NB4 (cell line): ENCODE measurements at places on chromosomes 16 and 17.
A peak's percentile ranks its signal among the peaks of the same experiment; 100 is the strongest.

GRCh38 chr16:87012954-87013938 is 303.9 kb downstream of the C16orf95 start:
- no peak for DNase-seq

GRCh38 chr17:58315281-58315711 is 13.3 kb downstream of the TSPOAP1 start:
- DNase-seq, result no peak

GRCh38 chr16:72427783-72428331 is 255.9 kb upstream of the PMFBP1 start:
- DNase-seq, result no peak

DNA sequence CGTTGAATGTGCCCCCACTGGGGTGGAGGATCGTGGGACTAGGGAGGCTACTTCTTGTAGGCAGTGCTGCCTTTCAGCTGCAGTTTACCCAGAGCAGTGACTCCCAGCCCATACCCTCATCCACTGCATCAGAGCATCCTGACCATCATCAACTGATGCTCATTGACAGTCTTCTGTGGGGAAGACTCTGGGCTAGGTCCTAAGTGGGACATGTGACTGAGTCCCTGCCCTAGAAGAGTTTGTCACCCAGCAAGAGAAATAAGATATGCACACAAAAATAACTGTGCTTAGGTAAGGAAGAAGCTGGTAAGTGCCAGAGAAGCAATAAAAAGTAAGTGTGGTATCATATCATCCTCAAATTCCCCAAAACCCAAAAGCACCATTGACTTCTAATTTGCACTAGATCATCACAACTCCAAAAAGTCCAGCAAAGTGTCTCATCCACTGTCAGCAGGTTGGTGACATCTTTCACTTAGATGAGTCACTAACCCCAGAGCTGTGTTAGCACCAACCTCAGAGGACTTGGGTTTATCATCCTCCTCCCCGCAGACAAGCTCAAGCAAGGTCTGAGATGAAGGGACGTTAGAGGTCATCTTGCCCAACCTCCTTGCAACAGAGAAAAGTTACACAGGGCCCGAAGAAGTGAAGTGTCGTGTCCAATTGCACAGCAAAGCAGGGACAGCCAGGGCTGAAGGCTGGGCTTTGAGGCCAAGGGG is 99.0 kb downstream of the CCDC182 start:
- peak; percentile 91 for DNase-seq

DNA sequence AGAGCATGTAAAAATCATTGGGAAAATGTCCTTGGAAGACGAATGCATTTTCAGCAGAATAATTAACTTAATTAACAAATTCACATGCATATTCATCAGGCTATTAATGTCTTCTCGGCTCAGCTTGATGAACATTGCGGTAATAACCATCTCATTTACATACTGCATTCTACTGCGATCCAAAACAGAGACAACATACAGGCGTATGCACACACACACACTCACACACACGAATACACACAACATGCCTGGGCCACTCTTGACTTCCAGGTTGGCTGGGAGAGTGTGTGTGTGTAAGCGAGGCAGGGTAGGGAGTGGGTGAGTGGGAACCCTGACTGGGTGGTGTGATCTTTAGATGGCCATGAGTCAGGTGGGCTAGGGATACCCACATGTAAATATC is 44.7 kb downstream of the NEUROD2 start:
- no peak for DNase-seq

DNA sequence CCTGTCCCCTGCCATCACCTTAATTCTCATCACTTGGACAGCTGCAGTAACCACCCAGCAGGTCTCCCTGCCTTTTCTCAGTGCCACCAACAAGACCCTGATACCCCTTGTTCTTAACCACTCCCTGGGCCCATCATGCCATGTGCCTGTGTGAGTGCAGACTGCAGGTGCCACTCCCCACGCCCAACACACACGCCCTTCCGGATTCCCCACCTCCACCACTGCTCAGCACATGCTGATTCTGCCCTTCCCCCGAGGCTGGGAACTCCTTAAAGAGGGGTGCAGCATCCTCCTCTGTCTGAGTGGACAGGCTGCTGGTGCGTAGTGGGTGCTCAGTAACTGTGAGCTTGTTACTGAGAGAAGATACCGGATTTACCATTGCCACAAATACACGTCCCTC is 52.4 kb downstream of the PLD6 start:
- DNase-seq, result no peak

DNA sequence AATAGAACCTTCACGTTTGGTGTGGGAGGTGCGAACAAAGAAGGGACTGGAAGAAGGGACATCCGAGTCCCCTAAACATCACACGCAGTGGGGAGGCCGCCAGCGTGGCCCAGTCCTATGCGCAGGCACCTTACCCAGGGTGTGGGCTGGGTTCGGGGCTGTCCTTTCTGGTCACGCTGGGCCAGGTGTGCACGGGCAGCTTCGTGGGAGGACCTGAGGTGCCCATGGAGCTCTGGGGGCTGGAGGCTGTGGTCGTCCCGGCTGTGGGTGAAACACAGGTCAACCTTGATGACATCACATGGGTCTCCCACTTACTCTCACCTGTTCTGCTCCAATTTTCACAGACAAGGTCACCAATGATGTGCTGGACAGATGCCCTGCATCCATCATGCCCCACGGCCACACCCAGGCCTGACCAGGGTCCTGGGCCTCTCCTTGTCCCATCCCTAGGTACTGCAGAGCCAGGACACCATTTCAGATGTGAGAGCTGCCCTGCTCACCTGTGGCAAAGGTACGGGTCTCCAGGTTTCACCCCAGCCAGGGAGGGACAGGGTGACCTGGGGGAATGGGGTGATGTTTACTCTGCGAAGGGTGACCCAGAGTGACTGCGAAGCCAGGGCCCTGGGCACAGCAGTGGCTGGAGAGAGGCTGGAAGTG is 3.1 kb downstream of the CD300C start:
- no peak for DNase-seq

DNA sequence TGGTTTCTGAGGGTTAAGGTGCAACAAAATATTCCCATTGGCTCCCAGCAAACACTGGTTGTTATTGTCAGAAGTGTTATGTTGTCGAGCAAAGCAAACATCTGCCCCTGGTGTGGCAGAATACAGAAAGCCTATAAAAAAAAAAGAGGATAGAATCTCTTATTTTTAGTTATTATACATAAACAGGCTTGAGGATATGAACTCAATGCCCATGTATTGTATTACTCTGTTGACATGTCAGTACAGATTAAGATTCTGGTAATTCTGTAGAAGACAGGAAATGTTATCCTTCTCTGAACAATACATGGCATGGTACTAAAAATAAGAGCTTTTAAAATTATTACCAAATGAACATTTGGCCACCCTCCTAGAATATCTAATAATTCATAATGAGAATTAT is 73.7 kb downstream of the CA4 start:
- no peak for DNase-seq

- no peak for DNase-seq
These were observed 170.2 kb upstream of the SALL1 start for GRCh38 chr16:51321251-51321650.

DNA sequence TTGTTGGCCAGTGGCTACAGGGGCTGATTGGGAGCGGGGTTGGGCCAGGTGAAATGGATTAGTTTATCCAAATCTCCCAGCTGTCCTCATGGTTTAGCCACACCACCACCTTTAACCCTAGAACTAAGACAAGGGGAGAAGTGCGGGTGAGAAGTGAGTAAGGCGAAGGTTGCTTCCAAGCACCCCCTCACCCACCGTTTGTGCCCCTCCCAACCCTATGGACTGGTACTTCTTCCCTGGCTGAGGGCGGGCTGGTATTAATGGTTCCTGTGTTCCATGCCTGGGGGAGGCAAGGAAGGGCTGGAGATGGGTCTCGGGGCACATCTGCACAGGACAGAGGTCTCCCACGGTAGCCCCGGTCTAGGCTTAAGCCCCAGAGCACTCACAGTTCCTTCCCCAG is 25.1 kb downstream of the NT5M start:
- no peak for DNase-seq

DNA sequence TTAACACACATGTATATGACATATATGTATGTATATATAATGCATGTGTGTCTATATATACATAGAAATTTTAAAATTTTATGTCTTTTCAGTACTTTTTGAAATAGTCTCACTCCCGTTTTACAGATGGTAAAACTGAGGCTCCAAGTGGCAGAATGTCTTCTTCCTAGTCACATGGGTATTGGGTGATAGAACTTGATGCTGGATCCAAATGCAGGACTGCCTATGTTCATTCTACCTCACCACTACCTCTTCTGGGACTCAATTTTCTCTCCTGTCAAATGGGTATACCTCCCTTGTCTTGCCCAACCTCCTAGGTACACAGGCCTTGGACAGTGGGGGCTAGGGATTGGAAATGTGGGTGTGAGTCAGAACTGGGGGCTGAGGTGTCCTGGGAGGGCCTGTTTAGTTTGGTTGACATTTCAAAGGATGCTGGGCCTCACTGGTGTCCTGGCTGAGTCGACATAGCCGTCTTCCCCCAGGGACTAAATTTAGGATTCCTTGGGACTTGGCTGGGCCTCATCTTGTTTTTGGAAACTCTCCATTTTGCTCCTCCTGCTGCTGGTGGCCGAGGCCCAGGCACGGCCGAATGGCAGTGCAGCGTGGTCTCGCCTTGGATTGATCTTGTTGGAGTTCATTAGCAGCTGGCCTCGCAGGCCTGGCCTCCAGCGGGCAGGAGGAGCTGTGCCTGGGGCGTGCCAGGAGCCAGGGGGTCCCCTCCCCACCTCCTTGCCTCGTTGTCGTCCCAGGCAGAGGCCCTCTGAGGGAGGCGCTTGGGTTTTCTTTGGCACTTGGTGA is 25.9 kb downstream of the NKD1 start:
- DNase-seq, result no peak

DNA sequence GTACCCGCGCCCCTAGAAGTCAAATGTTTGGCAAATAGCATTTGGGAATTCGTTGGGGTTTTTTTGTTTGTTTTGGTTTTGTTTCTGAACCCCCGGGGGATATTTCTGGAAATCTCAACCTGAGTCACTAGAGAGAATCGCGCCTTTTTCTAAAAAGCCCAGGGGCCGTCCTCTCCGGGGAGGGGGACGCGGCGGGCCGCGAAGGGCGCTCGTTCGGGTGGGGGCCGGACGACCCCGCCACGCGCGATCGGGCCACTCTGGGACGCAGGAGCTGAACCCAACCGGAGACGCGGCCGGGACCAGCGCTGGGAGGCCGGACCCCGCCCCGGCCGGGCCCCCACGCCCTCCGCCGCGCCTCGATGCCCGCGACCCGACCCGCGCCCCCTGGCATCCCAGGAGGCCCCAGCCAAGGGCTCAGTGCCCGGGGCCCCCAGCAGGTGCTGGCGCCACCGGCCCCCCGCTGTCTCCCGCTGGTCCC is 302 bp downstream of the LITAF start:
- no peak for DNase-seq

DNA sequence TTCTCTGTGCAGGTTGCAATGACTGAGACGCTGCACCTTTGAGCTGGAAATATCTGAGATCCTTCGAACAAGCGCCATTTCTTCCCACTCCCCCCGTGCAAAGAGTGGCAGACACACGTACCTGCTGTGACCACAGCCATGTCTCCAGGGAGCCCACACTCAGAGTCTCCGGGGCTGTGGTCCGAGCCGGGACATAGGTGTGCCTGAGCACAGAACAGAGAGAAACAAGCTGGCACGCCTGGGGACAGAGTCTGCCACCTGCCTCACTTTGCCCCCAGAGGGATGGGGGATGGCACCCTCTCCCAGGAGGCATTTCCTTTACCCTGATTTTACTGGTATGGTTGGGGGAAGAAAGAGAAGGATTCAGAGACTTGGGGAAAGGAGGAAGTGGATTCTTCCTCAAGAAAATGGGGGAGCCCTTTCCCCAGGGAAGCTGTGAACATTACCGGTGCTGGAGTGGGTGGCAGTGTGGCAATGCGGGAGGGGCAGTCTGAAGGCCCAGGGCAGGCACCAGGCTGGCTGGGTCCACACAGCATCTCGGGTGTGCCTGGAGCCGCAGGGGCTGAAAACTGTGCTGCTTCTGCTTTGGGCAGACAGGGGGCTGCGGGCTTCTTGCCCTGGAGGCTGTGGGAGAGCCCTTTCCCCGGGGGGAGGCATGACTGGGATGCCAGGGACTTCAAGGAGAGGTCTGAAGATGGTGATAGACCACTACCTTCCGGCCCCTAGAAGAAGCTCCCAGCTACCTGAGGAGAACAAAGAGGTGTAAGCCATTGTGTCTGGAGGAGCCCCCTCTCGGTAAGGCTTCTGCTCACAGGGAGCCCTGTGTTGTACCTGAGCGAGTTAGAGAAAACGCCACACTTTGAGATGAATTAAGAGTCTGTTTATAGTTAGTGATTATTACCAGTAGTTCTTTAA is 6.6 kb upstream of the PIK3R6 start:
- DNase-seq, result no peak

DNA sequence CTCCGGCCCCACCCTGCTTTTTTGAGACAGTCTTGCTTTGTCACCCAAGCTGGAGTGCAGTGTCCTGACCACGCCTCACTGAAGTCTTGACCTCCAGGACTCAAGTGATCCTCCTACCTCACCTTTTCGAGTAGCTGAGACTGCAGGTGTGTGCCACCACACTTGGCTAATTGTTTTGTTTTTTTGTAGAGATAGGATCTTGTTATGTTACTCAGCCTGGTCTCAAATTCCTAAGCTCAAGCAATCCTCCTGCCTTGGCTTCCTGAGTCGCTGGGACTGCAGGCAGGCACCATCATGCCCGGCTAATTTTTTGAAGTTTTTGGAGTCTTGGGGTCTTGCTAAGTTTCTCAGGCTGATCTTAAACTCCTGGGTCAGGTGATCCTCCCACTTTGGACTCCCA is 206.7 kb downstream of the SHISA9 start:
- no peak for DNase-seq

DNA sequence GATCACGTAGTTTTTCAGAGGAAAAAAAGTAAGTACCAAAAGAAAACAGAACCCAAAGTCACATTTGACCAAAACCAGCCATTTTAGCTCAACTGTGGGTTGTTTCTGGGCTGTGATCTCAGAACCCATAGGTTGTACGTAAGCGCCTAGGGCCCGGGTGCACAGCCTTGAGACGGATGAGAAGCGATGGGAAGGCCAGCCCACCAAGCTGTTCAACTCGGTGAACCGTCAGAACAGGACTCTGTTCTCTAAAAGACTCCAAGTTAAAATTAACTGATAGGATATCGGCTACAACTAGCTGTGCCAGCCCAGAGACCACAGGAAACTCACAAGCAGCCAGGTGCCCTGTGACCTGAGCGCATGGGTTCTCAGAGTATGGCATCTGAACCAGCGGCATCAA is 28.3 kb downstream of the USP22 start:
- DNase-seq, result no peak

- no peak for DNase-seq
These were observed 69.2 kb upstream of the WSB1 start for GRCh38 chr17:27224526-27225315.

DNA sequence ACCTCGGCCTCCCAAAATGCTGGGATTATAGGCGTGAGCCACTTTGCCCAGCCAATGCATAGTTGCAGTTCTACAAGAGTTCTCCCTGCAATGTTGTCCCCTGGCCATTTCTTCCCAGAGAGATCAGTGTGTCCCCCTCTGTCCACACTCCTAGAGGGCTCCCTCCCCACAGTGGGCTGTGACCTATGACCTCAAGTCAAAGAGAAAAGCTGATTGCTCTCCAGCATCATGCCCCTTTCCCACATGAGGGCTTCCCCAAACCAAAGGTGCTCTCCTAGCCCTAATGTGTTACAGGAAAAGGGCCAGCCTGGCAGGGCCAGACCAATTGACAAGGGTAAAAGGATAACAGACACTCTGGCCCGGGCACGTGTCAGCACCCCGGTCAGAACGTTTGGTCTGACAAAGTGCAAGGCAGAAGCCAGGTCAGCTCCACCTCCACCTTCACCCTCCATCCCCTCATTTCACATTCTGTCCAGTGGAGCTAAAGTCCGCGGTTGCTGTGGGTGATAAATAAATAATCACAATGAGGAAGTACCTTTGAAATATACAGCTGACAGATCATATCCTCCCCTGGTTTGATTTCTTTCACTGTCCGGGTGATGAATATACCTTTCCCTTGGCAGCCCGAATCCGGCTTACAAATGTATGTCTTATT is 17.8 kb downstream of the TTLL6 start:
- DNase-seq, result no peak
